Pancreas (tissue), 10 donors: ENCODE measurements at places on chromosomes 12 and 14. TPM values are rescaled to one million over a fixed set of nuclear protein-coding genes. Genes with fewer than 3 reads are reported as not detected.

DNA sequence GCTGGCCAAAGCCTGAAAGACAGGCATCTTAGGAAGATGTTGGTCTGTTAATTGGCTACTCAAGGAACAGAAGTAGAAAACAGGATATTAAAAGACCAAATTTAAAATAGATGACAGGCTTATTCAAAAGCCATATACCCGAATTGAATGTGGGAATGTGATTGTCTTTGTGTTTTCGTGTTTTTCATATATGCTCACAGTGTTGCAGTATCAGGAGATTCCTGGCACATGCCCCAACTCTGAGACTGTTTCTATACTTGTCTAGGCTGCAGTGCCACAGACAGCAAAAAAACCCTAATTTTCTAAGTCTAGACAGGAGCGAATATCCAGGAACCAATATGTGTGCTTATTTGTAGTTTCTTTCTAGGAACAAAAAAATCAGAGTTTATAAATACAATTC is 57.4 kb upstream of the KRR1 start:
- DNase-seq = no peak
- H3K36me3 ChIP-seq = no peaks in the 10 kb centered on the region
- no peaks in the 10 kb centered on the region for H3K27me3 ChIP-seq
- H3K27ac ChIP-seq = no peak overlapping the region
- H3K4me3 ChIP-seq = no peak overlapping the region
- no peaks in the 10 kb centered on the region for H3K4me1 ChIP-seq

DNA sequence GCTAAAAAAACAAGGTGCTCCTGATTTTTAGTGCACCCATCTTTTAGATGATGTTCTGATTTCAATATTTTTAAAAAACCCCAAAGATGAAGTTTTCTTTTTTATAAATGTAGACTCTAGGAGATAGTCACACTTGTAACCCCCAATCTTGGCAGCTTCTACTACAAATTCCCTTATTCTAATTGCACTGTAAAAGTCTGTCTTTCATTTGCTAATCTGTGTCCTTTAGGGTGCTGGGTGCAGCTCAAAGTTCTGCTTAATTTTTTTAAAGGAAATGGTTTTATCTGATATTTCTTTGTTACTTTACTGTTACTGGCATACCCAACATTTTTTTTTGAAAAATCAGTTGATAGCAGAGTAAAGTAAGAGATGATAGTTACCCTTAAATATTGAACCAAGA is 172.0 kb downstream of the TRHDE start:
- peaks cover 15% of the 10 kb centered on the region for H3K4me1 ChIP-seq
- no peaks in the 10 kb centered on the region for H3K36me3 ChIP-seq
- DNase-seq = no peak
- no peak overlapping the region for H3K4me3 ChIP-seq

DNA sequence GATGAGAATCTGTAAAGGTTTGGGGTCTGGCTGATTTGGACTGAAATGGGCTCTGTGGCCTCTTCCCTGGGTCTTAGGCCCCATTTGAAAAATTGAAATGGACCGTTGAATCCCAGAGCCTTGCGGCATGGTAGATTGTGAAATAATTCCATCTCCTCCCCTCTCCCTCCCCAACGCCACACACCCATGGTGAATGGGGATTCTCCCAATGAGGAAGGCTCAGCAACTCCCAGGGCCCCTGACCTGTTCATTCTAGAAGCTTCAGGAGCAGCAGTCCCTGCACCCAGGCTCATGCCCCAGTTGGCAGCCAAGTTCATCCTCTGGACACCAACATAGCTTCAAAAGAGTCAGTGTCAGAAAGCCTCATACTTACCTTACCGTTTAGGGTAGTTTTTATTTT is 217.4 kb downstream of the ZFP36L1 start:
- no peak overlapping the region for H3K4me3 ChIP-seq
- H3K27me3 ChIP-seq = no peaks in the 10 kb centered on the region
- no peaks in the 10 kb centered on the region for H3K36me3 ChIP-seq
- H3K27ac ChIP-seq = no peak overlapping the region
- peaks cover 5% of the 10 kb centered on the region for H3K4me1 ChIP-seq

- H3K36me3 ChIP-seq = no peaks in the 10 kb centered on the region
- no peak overlapping the region for H3K4me3 ChIP-seq
- DNase-seq = no peak
- no peaks in the 10 kb centered on the region for H3K27me3 ChIP-seq
These were observed 2.4 kb downstream of the VRK1 start for GRCh38 chr14:96799489-96800054.

DNA sequence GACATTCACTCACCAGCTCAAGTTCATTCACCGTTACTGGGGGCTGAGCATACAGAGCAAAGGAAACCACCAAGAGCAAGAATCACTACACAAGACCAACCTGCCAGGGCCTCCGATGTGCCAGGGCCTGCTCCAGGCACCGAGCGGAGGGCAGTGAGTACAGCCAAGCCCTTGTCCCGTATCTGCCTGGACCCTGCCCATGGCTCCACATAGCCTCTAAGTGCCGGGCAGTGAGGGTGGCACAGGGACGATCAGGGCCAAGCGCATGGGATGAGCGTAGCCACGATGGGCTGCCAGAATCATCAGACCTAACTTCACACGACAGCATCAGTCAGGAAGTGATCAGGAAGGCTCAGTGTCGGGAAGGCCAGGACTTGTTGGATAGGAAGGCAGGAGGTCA is 199.6 kb downstream of the BCL11B start:
- H3K27me3 ChIP-seq = no peaks in the 10 kb centered on the region
- H3K4me3 ChIP-seq = no peak overlapping the region
- no peaks in the 10 kb centered on the region for H3K36me3 ChIP-seq
- DNase-seq = no peak
- H3K27ac ChIP-seq = no peak overlapping the region
- H3K4me1 ChIP-seq = no peaks in the 10 kb centered on the region

DNA sequence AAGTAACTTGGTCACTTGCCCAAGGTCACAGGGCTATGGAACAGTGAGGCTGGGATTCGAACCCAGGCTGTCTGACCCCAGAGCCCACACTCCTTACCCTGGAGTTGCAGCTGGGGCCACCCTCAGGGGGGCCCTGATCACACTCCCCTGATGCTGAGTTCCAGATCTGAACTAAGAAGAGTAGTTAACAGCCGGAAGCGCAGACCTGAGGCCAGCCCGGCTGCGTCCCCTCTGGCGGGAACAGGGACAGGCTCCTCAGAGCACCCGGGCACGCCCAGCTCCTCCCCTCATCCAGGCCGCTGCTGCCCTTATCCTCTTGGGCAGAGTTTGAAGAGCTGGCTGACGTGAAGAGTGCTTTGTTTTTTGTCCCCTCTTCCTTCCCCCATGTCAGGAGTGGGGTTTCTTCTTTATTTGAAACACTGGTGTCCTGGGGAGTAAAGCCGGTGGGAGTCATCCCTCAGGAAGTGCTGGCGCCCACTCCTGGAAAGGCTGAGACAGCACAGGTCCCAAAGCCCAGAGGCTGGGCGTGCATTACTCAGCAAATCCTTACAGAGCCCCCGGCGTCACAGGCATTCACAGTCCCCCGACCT is 8.7 kb downstream of the PHB2 start:
- DNase-seq = peak; percentile 65
- H3K4me1 ChIP-seq = peaks cover 27% of the 10 kb centered on the region
- no peak overlapping the region for H3K4me3 ChIP-seq
- H3K27me3 ChIP-seq = no peaks in the 10 kb centered on the region

DNA sequence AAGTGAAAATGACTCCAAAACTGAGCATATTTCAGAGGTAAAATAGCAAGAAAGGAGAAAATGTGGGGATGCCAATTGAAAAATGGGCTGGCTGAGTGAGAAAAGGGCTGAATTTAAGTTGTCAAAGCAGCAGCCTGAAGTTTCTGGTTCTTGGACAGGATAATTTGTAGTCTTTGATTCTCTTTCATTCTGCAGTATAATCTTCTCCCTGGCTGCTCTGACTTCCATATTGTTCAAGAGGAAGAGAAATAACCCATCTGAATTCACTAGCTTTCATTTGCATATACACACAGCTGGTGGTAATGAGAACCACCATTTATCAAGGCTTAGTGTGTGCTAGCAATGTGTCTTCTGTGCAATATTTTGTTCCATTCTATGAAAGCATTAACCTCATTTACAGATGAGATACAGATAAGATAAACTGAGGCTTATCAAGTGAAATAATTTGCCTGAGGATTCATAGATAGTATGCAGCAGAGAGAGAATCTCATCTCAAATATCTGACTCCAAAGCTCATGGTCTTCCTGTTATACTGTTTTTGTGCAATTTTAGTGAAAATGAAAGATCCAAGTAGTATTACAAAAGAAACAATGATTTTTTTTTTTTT is 184.2 kb downstream of the TMTC2 start:
- H3K27ac ChIP-seq = no peak overlapping the region
- no peak overlapping the region for H3K4me3 ChIP-seq
- no peaks in the 10 kb centered on the region for H3K4me1 ChIP-seq
- no peaks in the 10 kb centered on the region for H3K27me3 ChIP-seq
- no peaks in the 10 kb centered on the region for H3K36me3 ChIP-seq

GRCh38 chr12:116471544-116471943 is 87.6 kb upstream of the MAP1LC3B2 start:
- no peaks in the 10 kb centered on the region for H3K36me3 ChIP-seq
- H3K27me3 ChIP-seq = no peaks in the 10 kb centered on the region
- no peak for DNase-seq
- H3K4me1 ChIP-seq = peaks cover 2% of the 10 kb centered on the region

GRCh38 chr12:38697289-38697688 is 208.1 kb downstream of the CPNE8 start:
- H3K4me1 ChIP-seq = no peaks in the 10 kb centered on the region
- H3K4me3 ChIP-seq = no peak overlapping the region
- no peaks in the 10 kb centered on the region for H3K27me3 ChIP-seq
- H3K27ac ChIP-seq = no peak overlapping the region
- no peaks in the 10 kb centered on the region for H3K36me3 ChIP-seq

DNA sequence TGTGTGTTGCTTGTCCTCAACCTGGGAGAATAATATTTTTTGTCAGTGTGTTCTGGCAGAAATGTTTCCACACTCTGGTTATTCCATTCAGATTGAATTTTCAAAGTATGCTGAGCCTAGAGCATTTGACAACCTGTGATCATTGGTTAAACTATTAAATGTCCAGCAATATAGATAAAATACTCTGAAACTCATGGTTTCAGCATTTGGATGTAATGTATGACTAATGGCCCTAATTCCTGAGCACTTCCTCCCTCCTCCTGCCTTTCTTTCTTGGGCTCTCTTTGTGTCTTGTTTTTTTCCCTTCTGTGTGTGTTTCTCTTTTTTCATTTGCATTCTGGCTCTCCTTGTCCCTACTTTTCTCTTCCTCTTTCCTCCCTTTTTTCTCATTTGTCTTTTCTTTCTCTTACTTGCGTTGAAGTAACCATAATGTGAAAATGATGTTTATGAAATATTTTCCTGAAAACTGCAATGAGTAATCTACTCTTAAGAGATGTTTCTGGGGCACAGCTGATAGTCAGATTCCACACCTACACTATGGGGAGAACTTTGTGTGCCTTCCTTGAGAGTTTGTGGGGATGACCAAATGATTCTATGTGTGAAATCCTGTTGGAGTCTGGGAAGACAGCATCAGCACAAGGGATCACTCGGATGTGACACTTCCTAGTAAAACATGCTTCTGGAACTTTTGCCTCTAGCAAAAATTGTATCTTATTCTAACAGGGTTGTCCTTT is 74.6 kb downstream of the FRMD6 start:
- no peak overlapping the region for H3K4me3 ChIP-seq
- no peaks in the 10 kb centered on the region for H3K36me3 ChIP-seq
- no peak for DNase-seq
- H3K27ac ChIP-seq = no peak overlapping the region

DNA sequence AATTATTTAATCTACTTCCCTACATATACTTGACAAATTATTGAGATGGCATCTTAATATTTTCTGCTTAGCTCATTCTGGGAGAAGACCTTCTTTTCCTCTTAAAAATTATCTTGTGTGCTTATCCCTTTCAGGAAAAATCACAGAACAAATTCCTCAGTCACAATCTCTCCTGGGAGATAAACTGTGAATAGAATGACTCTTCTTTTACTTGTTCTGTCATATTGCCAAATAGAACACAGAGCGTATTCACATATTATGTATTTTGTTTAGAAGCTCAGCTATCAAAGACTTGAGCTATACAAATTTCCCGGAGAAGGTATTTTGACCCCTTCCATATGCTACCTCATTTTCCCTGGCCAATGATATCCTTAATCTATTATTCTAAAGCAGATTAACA is 146.7 kb downstream of the TMEM117 start:
- H3K27ac ChIP-seq = no peak overlapping the region
- peaks cover 4% of the 10 kb centered on the region for H3K4me1 ChIP-seq
- H3K4me3 ChIP-seq = no peak overlapping the region
- H3K36me3 ChIP-seq = no peaks in the 10 kb centered on the region
- DNase-seq = no peak

- H3K4me1 ChIP-seq = no peaks in the 10 kb centered on the region
- H3K27me3 ChIP-seq = peaks cover 3% of the 10 kb centered on the region
- no peak overlapping the region for H3K4me3 ChIP-seq
- no peak for DNase-seq
- no peak overlapping the region for H3K27ac ChIP-seq
- H3K36me3 ChIP-seq = no peaks in the 10 kb centered on the region
These were observed 30.9 kb upstream of the FBRSL1 start for GRCh38 chr12:132458846-132459641.

Gene SPTLC2
- total RNA-seq = 8.4 TPM

Gene KLRG1
- total RNA-seq = 0.38 TPM

Gene PMCH
- total RNA-seq = not detected

Gene SCN8A
- 2.4 TPM for total RNA-seq
